Activated CD8-positive, alpha-beta memory T cell treated with anti-CD3 and anti-CD28 coated beads for 48 hours (primary cell): ENCODE measurements at places on chromosomes 16 and 17.

DNA sequence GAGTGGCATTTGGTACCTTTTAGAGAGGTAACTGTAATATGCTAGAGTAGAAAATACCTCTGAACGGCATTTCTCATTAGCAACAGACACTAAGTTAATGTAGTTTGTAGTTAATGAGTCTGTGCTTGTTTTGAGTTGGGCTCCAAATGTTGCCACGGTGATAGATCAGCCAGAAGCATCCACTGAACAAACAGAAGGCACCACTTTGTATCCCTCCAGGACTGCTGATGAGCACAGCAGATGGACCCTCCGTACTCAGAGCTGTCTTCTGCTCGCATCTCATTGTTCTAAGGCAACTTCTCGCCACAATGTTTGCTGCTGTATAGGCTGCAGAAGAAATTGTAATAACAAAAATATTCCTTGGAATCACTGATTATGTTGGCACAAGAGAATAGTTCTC is 56.1 kb downstream of the TNRC6C start:
- DNase-seq: no peak

DNA sequence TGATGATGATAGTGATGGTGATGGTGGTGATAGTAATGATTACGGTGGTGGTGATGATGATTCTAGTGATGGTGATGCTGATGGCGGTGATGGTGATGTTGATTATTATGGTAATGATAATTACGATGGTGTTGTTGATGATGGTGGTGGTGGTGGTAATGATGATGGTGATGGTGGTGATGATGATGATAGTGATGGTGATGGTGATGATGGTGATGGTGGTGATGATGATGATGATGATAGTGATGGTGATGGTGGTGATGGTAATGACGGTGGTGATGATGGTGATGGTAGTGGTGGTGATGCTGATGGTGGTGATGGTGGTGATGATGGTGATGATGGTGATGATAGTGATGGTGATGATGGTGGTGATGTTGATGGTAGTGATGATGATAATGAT is 370.0 kb downstream of the CDH13 start:
- no peak for DNase-seq

DNA sequence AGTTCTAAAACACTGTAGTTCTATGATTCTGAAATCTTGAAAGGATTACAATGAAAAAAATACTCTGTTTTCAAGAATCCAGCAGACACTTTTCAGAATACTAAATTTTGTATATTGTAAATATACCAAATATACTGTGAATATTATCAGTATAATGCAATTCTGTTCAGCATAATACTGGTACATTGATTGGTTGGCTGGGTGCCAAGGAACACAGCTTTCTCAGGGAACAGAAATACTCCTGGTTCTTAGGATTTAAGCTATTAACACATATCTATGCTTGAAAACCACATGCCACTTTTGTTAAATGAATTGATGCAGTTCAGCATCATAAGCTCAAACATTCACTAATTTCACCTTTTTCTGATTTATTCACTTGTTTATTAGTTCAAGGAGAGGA is 2.5 kb upstream of the GINS3 start:
- DNase-seq: no peak

DNA sequence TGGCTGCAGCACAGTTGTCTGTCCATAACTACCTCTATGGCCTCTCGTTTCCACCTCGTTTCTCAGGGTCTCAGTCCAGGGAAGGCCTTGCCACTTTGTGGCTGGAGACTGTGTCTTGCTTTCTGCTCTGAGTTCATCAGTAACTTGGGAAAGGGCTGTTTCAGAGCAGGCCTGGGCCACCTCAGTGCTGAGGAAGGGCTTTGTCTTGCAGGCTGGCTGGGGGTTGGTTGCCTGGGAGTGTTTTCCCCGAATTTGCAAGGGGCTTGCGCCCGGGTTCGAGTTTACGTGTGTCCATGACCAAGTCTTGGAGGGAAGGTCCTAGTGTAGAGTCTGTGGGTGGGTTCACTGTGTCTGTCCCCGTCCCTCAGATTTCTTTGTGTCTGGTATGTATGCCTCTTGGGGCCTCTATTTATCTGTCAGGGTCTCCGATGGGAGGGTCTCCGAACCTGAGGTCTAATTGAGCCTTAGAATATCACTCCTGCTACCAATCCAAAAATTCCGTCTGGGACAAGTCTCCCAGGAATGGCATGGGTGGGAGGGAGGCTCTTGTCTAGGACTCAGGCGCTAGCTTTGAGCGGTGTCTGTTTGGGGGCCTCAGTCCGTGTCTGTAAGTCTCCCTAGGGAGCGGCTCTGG is 594 bp upstream of the TGFB1I1 start:
- no peak for DNase-seq

DNA sequence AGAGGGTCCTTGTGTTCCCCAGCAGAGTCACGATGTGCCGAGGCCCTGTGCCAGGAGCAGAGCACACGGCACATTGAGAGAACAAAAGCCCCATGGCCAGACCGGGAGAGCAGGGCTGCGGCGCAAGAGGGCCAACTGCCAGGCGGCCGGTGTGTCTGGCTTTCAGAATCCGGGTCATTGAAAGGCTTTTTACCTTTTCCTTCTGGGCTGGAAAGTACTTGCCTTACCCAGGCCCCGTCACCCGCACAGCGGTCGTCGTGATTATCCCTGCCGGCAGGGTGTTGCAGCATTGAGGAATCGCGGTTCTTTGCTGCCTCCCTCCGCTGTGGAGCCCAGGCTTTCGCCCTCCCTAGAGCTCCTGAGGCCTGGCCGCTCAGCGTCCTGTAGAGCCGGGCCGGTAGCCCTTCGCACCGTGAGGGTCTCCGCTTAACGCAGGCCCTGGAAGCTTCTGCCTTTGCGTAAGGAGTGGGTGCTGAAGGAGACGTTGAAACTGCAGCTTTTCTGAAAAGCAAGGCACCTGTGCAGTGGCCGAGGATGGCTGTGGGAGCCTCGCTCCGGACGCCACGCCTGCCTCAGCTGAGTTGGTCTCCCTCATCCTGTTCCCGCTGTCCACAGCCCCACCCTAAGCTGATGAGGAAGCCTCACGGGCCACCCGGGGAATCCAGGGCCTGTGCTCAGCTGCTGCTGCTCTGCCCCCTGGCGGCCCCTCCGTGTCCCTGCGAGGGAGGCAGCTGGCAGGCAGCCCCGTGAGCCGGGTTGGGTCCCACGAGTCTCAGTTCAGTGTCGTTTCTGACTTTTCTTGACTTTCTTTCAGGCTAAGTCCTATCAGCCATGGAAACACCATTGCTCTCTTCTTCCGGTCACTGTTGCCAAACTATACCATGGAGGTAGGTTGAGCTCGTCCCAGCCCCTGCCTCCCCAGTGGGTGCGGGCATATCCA is 8.6 kb upstream of the MC1R start:
- DNase-seq: peak; percentile 47

DNA sequence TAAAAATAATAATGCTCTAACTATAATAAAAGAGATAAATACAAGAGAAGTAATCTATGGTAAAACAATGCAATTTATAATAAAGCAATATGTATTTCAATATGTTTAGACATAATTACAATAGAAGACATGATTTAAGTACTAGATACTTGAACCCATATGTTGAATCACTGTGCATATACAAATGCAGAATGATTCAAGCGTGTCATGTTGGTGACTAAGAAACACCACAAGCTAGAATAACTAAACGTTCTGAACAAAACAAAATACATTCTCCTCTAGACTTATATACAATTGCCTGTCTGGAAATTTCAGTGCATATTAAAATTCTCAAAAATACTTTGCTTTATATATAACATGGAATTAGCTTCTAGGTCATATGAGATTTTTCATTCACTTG is 11.2 kb downstream of the TADA2A start:
- DNase-seq: no peak
